ENCODE measurements at places on chromosomes 1 and 21.

DNA sequence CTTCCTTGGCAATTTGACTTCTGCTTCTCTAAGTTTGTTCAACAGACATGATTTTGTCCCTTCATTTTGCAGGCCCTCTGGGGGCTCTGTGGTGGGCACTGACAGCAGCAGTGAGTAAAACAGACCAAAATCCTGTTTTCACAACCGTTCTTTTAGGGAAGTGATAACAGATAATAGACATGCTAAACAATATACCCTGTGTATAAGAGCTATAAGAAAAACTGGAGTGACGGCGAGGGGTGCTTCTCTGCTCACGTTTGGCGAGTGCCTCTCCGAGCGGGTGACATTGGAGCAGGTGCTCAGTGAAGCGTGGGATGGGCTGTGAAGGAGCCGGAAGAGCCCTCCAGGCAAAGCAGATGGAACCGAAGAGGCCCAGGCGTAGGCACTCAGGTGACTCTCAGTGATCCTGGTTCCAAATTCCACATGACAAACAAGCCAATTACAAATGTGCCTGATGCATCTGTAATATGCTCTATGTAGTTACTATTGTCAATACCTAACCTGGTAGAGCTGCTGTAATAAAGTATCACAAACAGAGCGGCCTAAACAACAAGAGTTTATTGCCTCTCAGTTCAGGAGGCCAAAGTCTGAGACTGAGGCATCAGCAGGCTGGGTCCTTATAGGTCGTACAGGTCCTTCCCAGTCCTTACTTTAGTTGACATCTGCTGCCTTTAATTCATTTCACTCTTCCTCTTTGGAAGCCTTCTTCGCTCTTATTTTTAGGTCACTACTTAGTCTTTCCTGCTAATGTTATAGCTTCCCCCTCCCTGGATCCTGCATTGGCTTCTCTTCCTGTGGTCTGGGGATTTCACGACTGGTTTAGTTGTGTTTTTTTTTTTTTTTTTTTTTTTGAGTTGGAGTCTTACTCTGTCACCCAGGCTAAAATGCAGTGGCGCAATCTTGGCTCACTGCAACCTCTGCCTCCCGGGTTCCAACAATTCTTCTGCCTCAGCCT, 20.1 kb downstream of the OR2B11 start:
- no peak for DNase-seq

GRCh38 chr1:86971778-86972177, 57.3 kb downstream of the HS2ST1 start:
- DNase-seq: no peak

GRCh38 chr1:212928323-212929291, 21.7 kb upstream of the VASH2 start:
- no peak for DNase-seq

DNA sequence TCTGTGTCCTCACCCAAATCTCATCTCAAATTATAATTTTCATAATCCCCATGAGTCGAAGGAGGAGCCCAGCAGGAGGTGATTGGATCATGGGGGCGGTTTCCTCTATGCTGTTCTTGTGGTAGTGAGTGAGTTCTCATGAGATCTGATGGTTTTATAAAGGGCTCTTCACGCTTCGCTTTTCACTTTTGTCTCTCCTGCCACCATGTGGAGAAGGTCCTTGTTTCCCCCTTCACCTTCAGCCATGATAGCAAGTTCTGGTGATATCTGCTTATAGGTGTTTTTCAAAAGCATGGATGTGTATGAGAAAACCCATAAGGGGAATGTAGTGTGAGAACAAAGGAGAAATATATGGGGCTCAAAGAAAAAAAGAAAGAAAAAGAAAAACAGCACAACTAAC, 405.9 kb upstream of the RGS18 start:
- DNase-seq: no peak

- DNase-seq: no peak
Observed at GRCh38 chr1:200319148-200319547, 90.7 kb downstream of the ZNF281 start.

GRCh38 chr1:6459850-6460265, 6.1 kb downstream of the TNFRSF25 start:
- no peak for DNase-seq

All from LoVo (cell line).